ENCODE measurements at places on chromosomes 4 and X.

- peak; percentile 4 for DNase-seq
Observed at GRCh38 chrX:47030339-47030738, 47.9 kb upstream of the RGN start.

DNA sequence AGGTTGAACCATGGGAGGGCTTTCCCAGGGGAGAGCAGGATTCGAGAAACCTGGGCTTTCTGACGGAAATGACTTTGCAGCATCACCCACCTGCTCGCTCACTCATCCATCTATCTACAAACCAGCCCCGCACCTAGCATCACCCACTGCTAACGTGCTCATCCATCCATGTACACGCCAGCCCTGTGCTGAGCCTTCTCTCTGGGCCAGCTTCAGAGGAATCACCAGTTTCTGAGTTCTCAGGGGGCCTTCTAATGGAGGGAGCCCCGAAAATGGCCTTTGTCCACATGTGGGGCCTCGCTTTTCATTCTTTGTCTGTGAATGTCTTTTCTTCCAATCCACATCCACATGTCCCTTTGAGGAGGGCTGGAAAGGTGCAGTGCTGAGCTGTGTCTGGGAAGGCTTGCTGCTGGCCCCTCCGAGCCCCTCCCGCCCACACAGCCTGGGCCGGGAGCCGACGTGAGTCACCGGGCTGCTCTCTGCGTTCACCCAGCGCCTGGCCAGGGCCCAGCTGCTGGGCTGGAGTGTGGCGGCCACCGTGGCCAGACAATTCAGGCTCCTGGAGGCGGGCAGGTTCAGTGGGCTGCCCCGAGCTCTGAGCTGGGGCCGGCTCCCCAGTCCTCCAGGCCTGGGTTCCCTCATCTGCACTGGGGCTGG lies 14.7 kb downstream of the SORCS2 start:
- no peak for DNase-seq

GRCh38 chr4:188942606-188943005 lies 803.4 kb downstream of the TRIML1 start:
- no peak for DNase-seq

DNA sequence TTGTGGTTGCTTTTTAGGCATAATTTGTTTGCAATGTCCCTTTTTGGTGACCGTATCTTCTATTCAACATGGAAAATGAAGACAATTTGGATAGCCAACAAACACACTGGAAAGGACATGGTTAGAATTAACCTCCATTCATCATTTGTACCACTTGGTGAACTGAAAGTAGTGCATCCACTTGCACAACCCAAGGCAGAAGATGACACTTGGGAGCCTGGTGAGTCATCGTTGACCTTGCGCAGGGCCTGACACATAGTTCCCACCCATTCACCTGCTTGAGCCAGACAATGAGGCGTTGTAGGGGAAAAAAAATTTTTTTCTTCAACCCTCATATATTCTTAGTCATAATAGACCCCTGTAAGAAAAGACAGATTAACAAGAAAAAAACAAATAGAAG lies 32.4 kb downstream of the EGF start:
- no peak for DNase-seq

DNA sequence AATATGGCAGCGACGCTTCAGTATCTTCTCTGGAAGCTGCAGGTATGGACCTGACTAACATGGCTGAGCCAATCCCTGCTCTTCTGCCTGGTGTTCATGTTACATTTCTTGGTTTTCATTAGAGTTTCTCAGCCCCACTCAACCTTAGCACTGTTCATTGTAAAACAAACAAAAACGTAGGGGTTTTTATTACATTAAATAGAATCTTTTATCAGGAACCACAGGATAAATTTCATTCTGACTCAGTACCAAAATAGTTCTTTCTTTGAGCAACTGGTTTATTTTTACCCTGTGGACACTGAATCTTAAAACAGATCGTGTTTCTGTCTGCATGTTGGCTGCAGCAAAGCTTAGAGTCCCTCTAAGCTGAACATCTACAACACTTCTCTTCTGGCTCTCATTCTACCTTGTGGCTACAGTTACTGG lies 27.1 kb downstream of the FHIP1A start:
- DNase-seq = no peak

- no peak for DNase-seq
Observed at GRCh38 chr4:82728301-82728700, 70.3 kb downstream of the SCD5 start.

- DNase-seq = no peak
Observed at GRCh38 chr4:112023402-112023950, 121.8 kb upstream of the FAM241A start.

GRCh38 chr4:48024522-48024921 lies 8.0 kb downstream of the NIPAL1 start:
- DNase-seq = no peak

DNA sequence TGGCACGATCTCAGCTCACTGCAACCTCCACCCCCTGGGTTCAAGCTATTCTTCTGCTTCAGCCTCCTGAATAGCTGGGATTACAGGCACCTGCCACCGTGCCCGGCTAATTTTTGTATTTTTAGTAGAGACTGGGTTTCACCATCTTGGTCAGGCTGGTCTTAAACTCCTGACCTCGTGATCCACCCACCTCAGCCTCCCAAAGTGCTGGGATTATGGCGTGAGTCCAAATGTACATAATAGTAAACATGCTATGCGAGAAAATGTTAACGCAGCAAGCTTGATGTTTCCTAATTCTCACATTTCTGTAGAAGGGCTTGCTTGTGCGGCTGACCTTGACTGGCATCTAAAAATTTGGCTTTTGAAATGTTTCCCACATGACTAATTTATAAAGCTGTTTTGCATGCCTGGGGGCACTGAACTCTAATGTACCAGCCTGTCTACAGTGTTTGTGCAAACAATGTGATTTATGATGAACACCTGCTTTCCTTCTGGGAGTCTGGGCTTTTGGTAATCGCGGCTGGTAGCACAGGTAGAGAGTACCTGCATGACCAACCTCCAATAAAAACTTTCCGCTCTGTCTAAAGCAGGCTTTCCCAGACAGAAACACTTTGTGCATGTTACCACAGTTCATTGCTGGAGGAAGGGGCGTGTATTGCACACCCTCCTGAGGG lies 216.8 kb downstream of the IL15 start:
- no peak for DNase-seq

DNA sequence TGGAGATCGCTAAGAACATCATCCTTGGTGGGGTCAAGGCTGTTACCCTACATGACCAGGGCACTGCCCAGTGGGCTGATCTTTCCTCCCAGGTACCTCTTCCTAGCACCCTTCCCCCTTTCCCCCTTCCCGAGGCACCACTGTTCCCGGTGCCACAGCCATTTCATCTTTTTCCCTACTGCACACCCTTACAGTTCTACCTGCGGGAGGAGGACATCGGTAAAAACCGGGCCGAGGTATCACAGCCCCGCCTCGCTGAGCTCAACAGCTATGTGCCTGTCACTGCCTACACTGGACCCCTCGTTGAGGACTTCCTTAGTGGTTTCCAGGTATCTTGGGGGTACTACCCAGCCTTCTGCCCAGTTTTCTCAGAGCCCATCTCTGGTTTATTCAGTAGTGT lies 5.7 kb downstream of the UBA1 start:
- DNase-seq = no peak

- no peak for DNase-seq
Observed at GRCh38 chr4:166493924-166494345, 620.9 kb downstream of the TLL1 start.

- no peak for DNase-seq
Observed at GRCh38 chrX:136584545-136584944, 52.5 kb downstream of the VGLL1 start.

DNA sequence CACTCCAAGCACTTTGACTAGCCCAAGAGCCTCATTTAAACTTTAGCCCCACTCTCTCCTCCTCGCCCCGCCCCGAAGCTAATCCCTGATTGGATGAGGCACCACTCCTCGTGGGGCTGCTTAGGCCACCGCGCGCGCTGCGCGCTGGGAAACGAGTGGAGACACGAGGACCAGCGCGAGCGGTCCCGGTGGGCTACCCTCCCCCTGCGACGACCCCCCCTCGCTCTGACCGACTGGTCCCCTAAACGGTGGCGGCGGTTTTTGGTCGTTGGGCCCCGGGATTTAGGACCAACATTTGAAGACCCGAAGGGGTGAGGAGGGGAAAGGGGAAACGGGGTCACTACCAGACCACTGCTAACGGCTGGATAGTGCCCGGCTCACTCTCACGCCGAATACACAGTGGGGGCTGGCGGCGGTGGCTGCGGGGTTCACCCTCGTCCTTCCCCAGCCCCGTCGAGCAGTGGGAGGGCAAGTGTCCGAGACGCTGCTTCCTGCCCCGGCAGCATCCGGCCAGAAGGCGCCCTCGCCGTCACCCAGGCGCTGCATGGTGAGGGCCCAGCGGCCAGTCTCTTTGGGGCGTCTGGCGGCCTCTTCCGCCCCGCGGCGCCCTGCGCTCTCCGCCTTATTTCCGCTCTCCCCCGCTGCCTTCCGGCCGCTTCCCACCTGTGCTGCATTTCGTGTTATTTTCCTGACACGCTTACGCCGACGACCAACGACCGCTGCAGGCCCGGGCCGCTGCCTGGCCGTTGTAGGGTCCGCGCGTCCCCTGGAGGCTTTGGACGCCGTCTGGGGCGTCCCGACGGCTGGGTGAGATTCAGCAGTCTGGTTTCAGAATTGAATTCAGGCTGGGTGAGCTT lies at the start of gene RBM46:
RBM46 (plus strand) TSS at position 147 of the 857 bp plus-strand sequence. CDS start 15,481 bp downstream, outside the sequence.
- no peak for DNase-seq
